Activated CD4-positive, alpha-beta T cell treated with anti-CD3 and anti-CD28 coated beads, Interleukin-2, amount 50 U/mL, for 48 hours (primary cell): ENCODE measurements at places on chromosomes 6 and 20.

GRCh38 chr20:36177716-36178115 lies 23.2 kb downstream of the EPB41L1 start:
- DNase-seq, result no peak

- no peak for DNase-seq
Measured at GRCh38 chr6:119395192-119395591, 45.6 kb upstream of the MAN1A1 start.

- DNase-seq, result no peak
Measured at GRCh38 chr6:105993341-105994117, 92.6 kb upstream of the PRDM1 start.

DNA sequence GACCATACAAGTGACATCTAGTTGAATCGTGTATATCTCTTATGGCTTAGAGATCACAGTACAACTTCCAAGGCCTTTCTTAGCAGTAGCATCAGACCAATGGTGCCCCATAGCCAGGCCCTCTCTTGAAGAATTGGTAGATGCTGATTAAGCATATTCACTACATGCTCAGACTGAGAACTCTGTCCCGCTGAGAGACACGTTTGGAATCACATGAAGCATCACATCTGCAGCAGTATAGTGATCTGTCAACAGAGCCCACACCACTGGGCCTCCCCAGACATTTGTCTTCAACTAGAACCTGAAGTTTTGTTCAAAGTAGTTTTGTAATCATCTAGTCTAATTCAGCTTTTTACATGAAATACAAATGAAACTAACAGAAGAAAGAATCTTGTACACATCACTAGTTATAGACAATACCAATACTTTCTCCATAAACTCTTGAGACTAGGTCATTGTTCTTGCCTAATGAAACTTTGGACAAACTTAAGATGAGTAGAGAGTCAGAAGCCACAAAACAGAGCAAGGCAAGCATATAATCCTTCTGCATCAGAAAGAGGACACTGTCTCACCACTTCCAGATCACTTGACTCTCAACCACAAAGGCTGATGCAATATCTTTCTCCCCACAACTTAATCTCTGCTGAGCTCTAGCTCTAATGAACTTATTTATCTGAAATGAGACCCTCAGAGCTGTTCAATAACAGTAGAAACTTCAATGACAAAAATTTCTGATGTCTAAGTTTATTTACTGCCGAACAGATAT lies 182.7 kb downstream of the TBX18 start:
- DNase-seq, result no peak

DNA sequence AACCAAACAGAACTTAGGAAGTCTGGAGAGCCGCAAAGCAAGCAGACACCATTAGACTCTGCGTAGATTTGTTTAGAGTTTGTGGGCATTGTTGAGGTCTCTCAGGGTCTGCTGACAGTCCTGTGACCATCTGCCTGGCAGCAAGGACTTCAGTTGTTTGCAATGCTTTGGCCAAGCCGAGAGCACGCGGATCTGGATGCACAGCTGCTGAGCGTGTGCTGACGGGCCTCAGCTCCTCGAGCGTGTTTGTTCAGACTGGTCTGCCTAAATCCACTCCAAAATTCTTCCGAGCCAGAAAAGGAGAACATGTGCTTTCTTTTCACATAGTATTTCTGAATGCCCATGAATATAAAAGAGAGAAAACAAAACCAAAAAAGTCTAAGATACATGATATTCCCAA lies 159.0 kb downstream of the ZNF217 start:
- DNase-seq, result no peak

GRCh38 chr6:147879031-147879580 lies 370.6 kb downstream of the SAMD5 start:
- no peak for DNase-seq

- no peak for DNase-seq
Measured at GRCh38 chr20:47535088-47535487, 33.4 kb downstream of the NCOA3 start.

- no peak for DNase-seq
Measured at GRCh38 chr20:658731-659291, 5.8 kb upstream of the SRXN1 start.

GRCh38 chr20:63232235-63233060 lies 3.3 kb upstream of the BIRC7 start:
- no peak for DNase-seq

- DNase-seq, result no peak
Measured at GRCh38 chr20:16479666-16480065, 93.6 kb downstream of the KIF16B start.

- no peak for DNase-seq
Measured at GRCh38 chr6:89895276-89895874, 1.1 kb downstream of the GJA10 start.

DNA sequence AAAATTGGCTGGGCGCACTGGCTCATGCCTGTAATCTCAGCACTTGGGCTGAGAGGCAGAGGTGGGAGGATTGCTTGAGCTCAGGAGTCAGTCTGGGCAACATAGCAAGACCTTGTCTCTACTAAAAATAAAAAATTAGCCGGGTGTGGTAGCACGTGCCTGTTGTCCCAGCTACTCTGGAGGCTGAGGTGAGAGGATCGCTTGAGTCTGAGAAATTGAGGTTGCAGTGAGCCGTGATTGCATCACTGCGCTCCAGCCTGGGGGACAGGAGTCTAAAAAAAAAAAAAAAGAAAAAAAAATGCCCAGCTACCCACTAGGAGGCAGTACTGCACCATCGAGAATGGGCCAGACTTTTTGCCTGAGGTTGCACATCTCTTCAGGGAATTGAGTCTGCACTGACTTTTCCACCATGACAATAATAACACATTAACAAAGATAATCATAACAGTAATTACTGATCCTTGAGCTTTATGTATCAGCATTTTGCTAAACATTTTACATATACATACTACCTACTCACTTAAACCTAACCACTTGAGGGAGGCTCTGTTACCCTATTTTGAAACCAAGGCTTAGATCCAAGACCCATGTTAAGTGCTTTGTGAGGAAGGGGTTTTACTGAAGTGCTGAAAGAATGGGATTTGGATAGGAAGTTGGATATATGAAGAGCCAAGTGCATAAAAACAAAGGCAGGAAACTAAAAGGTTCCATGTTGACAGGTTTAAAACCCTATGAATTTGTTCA lies 21.0 kb downstream of the SRSF3 start:
- DNase-seq, result peak; percentile 52

- DNase-seq, result no peak
Measured at GRCh38 chr20:47427746-47428145, 71.2 kb upstream of the ZMYND8 start.

DNA sequence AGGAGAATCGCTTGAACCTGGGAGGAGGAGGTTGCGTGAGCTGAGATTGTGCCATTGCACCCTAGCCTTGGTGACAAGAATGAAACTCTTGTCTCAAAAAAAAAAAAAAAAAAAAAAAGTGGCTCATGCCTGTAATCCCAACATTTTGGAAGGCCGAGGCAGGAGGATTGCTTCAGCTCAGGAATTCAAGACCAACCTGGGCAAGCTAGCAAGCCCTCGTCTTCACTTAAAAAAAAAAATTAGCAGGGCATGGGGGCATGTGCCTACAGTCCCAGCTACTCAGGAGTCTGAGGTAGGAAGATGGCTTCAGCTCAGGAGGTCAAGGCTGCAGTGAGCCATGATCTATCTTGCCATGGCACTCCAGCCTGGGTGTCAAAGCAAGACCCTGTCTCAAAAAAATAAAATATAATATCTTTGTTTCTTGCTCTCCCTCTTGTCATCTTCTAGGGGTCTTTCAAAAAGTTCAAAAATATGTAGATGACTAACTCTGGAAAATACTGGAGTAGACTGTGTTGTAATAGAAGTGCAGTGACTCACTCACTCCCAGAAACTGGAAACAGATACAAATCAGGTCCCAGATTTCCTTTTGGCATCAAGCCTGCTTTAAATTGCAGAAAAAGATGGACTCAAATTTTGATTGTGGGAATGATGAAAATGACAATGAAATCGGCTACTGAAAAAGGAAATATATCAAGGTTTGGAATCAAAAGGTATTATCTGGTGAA lies 2.8 kb upstream of the GINM1 start:
- no peak for DNase-seq

DNA sequence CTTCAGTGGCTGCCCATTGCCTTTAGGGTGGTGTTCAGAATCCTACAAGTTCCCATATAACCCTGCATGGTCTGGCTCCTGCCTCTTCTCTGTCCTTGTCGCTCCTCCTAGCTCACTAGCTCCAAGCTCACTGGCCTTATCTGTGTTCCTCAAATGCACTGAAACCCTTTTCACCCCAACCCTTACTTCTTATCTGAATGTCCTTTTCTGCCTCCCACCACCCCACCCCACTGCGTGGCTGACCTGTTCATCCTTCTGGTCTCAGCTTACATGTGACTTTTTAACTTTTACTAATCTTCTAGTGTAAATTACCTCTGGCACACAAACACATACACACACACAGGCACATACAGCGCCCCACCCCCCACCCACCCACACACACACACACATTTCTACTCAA lies 41.0 kb upstream of the GLP1R start:
- DNase-seq, result no peak

GRCh38 chr20:53996584-53997486 lies 73.6 kb downstream of the BCAS1 start:
- DNase-seq, result no peak

- DNase-seq, result peak; percentile 16
Measured at GRCh38 chr20:2507875-2508630, 662 bp downstream of the ZNF343 start.

- no peak for DNase-seq
Measured at GRCh38 chr6:89348372-89348771, 4.2 kb downstream of the UBE2J1 start.

- no peak for DNase-seq
Measured at GRCh38 chr6:9292975-9293374, 857.6 kb upstream of the SLC35B3 start.

- no peak for DNase-seq
Measured at GRCh38 chr20:1536893-1537730, 20.4 kb downstream of the SIRPD start.

GRCh38 chr6:21596949-21597682 lies 3.6 kb downstream of the SOX4 start:
- no peak for DNase-seq
